ENCODE measurements at places on chromosomes 11 and 22.

DNA sequence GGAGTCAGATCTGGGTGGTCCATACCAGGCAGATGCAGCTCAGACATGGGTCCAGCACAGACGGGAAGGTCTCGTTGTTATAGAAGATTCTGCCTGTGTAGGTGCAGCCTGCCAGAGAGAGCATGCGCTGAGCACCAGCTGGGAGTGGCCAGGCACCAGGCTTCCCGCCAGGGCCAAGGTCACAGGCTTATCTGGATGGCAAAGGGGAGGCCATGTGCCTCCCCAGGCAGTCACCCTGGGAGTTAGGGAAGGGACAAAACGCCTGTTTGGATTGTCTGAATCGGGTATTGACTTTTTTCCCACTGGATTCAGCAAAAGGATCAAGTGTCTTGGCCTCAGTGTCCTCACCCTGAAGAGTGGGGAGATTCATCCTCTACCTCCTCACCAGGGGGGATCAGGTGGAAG lies 26.5 kb downstream of the PGA5 start:
- DNase-seq = no peak

GRCh38 chr11:128860571-128861361 lies 6.3 kb downstream of the KCNJ1 start:
- no peak for DNase-seq

GRCh38 chr11:11383995-11384394 lies 30.9 kb upstream of the CSNK2A3 start:
- DNase-seq = no peak

- no peak for DNase-seq
Measured at GRCh38 chr11:15471895-15472799, 357.4 kb downstream of the INSC start.

- no peak for DNase-seq
Measured at GRCh38 chr11:124657904-124658303, 15.6 kb downstream of the SIAE start.

GRCh38 chr11:86595451-86595850 lies 77.0 kb downstream of the ME3 start:
- no peak for DNase-seq

GRCh38 chr22:20128902-20129746 lies 2.5 kb upstream of the ZDHHC8 start:
- DNase-seq = peak; percentile 26

DNA sequence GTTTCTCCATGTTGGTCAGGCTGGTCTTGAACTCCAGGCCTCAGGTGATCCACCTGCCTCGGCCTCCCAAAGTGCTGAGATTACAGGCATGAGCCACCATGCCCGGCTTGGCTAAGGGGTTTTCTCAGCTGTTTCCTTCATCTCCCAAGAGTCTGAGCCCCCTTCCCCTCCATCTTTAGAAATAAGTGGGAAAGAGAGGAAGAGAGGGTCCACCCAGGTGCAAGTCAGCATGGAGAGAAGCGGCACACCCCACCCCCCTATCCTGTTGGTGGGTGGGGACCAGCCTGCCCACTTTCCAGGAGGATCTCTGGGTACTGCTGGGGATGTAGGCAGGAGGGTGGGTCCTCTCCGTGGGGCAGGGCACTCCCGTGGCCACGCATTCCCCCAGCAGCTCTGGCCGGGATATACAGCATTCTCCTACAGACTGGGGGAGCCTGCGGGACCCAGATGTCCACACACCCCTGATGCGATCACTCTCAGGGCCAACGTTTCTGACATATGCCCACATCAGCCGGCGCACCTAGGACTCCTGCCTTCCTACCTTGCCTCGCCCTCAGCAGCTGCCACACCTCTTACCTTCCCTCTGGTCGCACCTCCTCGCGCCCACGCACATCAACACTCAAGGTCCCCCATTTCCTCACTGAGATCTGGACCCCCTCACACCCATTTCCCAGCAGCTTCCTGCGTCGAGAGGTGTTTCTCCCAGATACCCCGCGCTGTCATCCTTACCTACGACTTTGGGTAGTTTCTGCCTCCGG lies 8.9 kb downstream of the SCARF2 start:
- no peak for DNase-seq

DNA sequence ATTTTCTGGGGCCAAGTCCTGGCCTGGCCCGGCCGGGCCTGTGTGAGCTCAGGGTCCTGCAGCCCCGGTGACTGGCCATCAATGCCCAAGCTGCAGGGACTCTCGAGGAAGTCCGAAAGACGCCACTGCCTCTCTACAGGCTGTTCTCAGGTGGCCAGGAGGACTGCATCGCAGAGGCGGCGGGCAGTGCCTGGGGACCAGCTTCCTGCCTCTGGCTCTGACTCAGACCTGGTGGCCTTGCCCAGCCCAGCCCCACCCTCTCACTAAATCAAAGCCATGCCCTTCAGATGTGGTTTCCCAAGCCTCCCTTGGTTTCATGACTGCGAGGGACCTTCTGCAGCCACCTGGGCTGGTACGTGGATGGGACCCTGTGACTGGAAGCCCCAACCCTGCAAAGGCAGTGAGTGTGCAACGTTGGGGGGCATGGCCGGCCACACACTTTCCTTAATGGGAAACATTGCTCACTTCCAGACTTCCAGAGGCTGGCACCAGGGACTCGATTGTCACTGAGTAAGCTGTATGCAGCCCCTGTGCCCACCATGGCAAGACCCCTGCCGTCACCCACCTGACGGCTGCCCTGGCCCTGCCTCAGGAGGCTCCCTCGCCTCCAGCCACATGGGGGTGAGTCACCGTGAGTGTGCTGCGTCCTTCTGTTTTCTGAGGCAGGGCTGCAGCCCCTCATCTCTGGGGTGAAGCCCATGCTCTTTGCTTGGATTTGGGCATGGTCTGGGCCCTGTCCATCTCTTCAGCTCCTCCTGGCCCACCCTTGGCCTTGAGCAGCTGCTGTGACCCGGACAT lies 6.0 kb upstream of the FGF3 start:
- DNase-seq = no peak

DNA sequence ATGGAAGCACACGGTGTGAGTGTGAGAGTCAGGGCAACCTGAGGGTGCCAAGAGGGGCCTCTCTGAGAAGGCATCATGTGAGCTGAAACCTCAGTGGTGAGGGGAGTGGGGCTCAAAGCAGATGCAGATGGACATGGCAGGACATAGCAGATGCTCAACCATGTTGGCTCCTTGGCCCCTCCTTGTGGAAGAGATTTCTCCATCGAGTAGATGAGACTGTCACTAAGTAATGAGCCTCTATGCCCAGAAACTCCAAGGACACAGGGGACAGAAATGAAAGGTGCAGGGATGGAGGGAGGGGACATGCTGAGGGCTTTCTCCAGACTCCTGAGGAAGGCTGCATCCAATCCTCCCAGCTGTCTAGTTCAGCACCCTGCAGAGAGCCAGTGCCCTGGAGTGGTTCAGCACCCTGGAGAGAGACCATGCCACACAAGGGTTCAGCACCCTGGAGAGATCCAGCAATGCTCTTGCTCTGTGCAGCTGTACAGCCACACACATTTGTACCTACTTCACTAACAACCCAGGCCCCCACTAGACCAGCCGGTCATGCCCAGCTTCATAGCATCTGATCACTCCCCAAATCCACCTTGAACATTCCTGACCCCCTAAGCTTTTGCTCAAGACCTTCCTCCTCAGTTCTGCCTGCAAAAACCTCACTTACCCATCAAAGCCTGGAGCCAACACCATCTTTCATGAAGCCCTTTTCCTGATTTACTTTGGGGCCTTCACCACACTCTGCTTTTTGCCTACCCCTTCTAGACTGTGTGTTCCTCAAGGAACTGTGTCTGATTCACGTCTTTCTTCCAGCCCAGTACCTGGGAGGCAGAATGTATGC lies 252.0 kb downstream of the CTTN start:
- peak; percentile 36 for DNase-seq

- DNase-seq = no peak
Measured at GRCh38 chr22:48936391-48936790, 891.3 kb downstream of the BRD1 start.

GRCh38 chr11:41775296-41775695 lies 315.8 kb upstream of the LRRC4C start:
- no peak for DNase-seq

DNA sequence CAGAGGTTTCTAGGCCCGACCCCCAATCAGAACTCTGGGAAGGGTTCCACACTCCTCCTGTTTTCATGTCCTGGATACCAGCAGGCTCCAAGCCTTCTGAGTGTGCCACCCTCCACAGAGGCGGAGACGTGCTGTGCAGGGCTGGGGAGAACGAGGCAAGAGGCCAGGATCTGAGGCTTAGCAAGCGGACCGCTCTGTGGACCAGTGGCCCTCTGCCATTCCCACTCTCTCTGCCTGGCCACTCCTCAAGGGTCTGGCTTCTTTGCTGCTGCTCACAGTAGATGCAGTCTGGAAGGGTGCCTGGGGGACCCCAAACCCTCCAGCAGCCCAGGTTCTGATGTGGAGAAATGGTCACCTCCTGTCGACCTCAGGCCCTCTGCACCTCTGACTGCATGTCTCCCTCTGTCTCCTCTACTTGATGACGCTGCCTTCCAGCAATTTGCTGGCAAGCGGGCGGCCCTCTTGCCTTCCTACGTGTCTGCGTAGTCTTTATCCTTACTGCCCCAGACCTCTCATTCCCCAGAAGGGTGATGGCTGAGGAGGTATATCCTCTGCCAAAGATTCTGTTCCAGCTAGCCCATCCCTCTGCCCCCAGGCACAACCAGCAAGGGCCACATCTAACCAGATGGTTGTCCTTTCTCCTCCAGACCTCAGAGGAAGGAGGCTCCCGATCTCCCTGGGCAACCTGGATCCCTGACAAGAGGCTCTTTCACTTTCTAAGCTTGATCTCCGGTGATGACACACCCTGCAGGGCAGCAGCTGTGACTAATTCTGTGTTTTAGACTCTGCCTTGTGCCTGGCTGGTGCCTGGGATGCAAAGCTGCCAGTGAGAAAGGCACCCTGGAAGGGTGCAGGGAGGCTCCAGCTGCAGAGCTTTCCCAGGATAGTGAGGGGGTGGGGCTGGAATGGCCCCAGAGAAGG lies 87.3 kb downstream of the NAT10 start:
- no peak for DNase-seq

Measured in stimulated activated CD4-positive, alpha-beta T cell treated with anti-CD3 and anti-CD28 coated beads, Interleukin-4, amount 100 ng/mL, for 48 hours (primary cell).